HFFc6 (cell line): ENCODE measurements at places on chromosomes 11 and 22. TPM values are rescaled to one million over a fixed set of nuclear protein-coding genes. Genes with fewer than 3 reads are reported as not detected.

Gene C22orf23
- total RNA-seq: 0.27 to 0.87 TPM (median 0.55 TPM) in 3 replicates

Gene KCNE3
- total RNA-seq: not detected in 3 replicates

- no peak overlapping the region for H3K27ac ChIP-seq
- H3K4me3 ChIP-seq: no peak overlapping the region
- no peaks in the 10 kb centered on the region for H3K27me3 ChIP-seq
- DNase-seq: no peak
- no peaks in the 10 kb centered on the region for H3K36me3 ChIP-seq
- no peaks in the 10 kb centered on the region for H3K4me1 ChIP-seq
These were observed 9.0 kb downstream of the TUBA8 start for GRCh38 chr22:18119409-18120110.

Gene LRRC4C
- total RNA-seq: not detected in 3 replicates

Gene NECTIN1
- 6.0 to 7.6 TPM (median 6.3 TPM) in 3 replicates for total RNA-seq

DNA sequence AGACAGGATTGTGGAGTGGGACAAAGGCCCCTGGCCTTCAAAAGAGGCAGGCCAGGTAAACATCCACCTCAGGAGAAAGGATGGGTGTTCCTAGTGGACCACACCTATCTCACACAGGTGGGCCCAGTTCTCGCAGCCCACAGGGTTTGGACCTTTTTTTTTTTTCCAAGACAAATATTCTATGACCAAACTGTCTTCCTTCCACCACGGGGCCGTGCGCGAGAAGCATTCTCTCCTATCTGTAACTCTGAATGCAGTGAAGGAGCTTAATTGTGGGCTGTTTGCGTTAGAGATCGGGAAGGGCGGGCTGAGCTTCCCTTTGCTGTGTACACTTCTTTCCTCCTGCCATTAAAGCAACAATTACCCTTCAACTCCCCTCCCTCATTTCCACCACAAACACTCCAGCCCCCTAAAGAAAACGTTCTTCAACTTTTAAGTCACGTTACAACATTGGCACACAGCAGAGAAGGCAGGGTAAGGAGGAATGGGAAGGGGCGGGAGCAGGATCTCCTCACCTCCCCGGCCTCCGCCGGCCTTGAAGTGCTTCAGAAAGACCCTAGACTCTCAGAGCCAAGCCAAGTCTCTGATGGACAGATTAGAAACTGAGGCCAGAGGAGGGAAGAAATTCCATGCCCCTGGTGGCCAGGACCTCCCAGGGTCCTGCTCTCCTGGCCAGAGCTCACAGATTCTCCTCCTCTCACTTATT lies 238.4 kb downstream of the BUD13 start:
- no peak overlapping the region for H3K4me3 ChIP-seq
- peaks cover 17% of the 10 kb centered on the region for H3K27me3 ChIP-seq
- DNase-seq: no peak
- no peaks in the 10 kb centered on the region for H3K4me1 ChIP-seq
- H3K27ac ChIP-seq: no peak overlapping the region

- H3K27ac ChIP-seq: peak overlapping the region; percentile 95
- H3K27me3 ChIP-seq: no peaks in the 10 kb centered on the region; the same call in 1 of the 2 replicates
- H3K36me3 ChIP-seq: no peaks in the 10 kb centered on the region
- DNase-seq: peak; percentile 95
- H3K4me1 ChIP-seq: peaks cover 24% of the 10 kb centered on the region
These were observed 37.3 kb upstream of the RBFOX2 start for GRCh38 chr22:36065775-36066544.

Gene GGTLC2
- not detected in 2 replicates for total RNA-seq

Gene ZNF280A
- not detected in 3 replicates for total RNA-seq

Gene KRTAP5-1
- not detected in 3 replicates for total RNA-seq

Gene TMEM138
- 46.7 to 63.1 TPM (median 52.3 TPM) in 3 replicates for total RNA-seq

DNA sequence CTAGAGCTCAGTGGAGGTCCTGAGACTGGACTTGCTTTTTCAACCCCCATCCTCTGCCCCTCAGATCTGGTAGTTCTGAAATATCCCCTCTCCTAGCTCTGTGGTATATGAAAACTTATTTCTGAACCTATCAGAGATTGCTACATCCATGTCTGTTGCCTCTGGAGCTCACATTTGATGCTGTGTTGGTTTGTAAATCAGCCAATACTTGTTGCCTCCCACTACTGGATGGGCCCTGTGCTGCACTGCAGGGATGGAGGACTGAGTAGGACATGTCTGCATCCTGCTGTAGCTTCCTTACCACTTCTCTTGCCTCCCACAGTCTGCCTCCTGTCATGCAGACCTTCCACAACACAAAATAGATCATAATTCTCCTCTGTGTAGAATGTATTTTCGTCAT lies 5.2 kb downstream of the OLFML1 start:
- H3K27ac ChIP-seq: no peak overlapping the region
- H3K36me3 ChIP-seq: no peaks in the 10 kb centered on the region
- H3K27me3 ChIP-seq: peaks cover 4% of the 10 kb centered on the region
- no peak overlapping the region for H3K4me3 ChIP-seq
- peaks cover 19% of the 10 kb centered on the region for H3K4me1 ChIP-seq
- no peak for DNase-seq
